Stimulated activated CD4-positive, alpha-beta T cell treated with anti-CD3 and anti-CD28 coated beads, Interleukin-1b, Interleukin-23, amount 100 ng/mL, for 48 hours (primary cell): ENCODE measurements at places on chromosomes 6 and 20.

- no peak for DNase-seq
Observed at GRCh38 chr6:164022632-164023031, 608.1 kb downstream of the QKI start.

DNA sequence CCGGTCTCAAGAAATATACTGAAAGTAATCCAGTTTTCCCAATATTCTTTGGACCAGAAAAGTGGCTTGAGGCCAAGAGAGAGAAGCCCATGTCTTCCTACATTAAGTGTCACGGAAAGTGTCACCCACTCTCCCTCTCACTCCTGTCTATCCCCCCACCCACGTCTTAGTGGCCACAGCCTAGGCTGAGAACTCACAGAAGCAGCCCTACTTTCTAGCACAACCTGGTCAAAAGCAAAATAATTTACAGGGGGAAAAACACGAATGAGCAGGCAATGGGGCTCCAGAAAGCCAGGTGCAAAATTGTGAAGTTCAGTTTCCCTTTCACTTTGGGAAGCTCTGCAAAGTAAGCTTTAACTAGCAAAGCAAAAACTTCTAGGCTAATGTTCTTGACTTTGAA, 118.0 kb downstream of the OPRM1 start:
- DNase-seq, result no peak

DNA sequence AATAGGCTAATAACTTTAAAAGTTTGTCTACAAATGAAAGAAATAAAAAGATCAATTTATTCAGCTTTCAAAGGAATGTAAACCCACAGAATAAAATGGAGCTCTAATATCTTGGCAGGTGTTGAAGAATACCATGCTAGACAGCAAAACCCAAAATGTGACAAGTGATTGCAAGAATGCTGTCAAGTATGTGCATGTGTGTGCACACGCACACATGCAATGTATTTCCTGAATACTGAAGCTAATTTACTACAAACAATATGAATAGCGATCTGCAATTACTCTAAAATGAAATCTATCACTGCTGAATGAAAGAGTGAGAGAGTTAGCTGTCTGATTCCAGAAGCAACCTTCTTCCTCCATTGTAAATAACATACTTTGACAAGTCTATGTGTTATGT, 179.2 kb upstream of the HSF2 start:
- no peak for DNase-seq

- DNase-seq, result no peak
Observed at GRCh38 chr6:7535498-7535897, 6.0 kb upstream of the DSP start.

DNA sequence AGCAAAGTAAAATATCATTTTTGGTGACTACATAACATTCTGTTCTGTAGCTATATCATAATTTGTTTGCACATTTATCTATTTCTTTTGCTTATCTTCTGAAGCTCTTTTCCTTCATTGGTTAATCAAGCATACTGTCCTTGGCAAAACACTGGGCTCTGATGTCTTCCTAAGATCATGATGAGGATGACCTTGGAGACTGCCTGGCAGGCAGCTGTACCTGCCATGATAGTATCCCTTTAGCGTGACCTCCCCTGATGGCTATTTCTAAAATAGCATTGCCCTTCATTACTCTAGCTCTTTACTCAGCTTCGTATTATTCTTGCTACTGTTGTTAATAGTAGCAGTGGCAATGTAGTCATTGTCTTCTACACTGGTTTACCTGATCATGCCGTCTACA, 46.0 kb upstream of the ELOVL5 start:
- no peak for DNase-seq

DNA sequence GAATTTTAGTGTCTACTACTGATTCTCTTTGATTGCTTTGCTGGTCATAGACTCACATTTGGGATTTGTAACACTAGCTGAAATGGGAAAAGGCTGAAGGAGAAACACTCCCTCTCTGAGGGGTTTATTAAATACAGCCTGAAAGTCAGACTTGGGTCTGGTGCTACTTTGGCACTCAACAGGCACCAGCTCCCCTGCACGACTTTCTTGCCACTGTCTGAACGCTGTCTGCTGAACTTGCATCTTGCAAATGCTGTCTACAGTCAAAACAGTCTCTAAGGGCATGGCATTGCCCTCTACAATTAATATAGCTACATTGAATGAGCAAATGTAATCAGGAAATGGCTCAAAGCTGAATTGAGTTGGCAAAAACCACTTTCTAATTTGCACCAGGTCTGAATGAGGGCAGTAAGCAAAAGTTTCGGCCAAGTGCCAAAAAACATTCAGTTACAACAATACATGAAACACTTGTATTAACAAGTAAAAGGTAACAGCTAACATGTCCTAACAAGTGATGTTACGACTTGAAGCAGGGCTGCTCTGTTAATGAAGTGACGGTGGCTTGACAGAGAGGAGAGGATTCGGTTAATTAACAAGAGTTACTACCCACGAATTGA, 119.5 kb downstream of the FOXC1 start:
- DNase-seq, result no peak

- DNase-seq, result no peak
Observed at GRCh38 chr6:19845266-19846041, 8.3 kb downstream of the ID4 start.

- no peak for DNase-seq
Observed at GRCh38 chr6:131937703-131938631, 13.2 kb downstream of the CCN2 start.

DNA sequence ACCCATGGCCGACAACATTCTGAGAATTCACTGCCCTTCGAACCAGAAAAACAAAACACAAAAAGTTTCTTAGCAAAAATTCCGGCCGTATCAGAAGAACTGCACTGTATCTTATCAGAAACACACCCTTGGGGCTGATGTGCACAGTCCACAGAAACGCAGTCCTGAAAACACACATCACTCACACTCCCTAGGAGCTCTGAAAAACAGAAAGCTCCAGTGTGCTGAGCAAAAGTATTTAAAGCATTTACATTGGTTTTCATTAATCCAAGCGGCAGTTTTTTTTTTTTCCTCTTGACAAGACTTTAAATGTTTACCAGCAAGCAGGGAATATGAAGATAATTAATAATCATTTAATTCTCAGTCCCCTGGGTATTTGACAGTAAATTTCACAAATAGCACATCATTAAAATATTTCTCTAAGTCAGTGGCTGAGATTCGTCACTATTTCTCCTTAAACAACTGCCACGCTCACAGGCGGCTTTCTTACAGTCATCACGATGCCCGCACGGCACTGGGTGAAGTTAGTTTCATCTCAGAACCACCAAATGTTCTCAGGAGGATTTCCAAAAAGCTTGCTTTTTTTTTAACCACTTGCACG, 13.3 kb downstream of the NFATC2 start:
- peak; percentile 82 for DNase-seq

DNA sequence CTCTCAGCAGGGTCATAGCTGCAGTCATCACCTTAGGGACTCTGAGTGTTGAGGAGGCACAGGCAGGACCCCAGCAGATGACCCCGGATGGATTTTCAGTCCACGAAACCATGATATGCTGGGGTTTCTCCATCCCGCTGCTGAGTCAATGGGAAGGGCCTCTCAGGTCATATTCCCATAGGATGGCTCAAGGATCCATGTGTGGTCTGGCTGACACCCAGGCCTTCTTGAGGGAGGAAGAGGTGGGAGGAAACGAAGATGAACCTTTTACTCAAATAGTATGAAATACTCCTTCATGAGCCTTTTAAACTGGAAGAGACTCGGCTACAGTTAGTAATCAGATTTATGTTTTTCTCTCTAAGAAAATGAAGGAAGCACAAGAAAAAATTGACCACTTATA, 10.3 kb upstream of the RALY start:
- no peak for DNase-seq

DNA sequence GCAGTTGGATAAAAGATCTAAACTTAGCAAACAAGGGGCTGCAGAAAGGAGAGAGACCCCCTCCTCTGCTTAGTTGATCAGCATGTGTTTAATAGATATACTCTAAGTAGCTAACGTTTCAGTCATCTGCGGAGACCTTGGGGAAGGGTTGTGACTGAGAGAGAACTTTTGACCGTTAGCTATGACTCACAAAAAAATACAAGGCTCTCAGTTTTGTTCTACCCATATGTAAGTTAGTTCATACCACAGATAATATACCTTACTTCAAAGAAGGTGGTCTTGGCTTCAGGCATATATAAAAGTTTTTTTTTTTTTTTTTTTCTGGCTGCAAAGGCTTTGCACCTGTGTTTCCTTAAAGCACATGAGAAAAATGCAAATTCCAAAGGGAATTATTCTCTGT, 258.9 kb downstream of the GJA1 start:
- DNase-seq, result no peak

DNA sequence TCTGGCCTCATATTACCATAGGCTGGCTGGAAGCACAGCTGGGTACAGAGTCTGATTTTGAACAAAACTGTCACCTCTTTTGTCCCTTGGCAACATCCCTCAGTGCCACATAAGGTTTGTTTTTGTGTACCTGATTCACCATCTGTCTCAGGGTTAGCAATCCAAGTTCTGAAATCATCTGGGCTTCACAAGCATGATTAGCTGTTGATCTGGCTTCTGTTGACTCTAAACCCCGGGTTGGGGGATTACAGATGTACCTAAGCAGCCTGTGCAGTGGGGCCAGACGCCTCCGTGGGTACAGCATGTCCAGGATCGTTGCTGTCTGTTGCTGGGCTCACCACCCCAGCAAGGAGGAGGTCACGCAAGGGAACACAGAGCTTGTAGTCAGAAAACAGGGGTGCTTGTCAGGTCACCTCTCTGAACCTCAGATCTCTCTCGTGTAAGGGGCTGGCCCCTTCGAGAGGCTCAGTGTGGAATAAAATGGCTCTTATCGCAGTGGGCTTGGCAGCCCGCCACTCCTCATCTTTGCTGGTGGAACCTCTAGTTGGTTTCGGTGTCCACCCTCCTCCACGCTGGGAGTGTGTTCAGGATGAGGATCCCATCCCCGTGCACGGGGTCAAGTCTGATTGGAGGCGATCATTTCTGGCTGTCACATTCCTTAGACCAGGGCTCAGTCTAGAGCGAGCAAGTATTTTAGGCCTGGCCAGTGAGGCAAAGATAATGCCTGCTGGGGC, 39.2 kb upstream of the ZNF831 start:
- DNase-seq, result no peak

DNA sequence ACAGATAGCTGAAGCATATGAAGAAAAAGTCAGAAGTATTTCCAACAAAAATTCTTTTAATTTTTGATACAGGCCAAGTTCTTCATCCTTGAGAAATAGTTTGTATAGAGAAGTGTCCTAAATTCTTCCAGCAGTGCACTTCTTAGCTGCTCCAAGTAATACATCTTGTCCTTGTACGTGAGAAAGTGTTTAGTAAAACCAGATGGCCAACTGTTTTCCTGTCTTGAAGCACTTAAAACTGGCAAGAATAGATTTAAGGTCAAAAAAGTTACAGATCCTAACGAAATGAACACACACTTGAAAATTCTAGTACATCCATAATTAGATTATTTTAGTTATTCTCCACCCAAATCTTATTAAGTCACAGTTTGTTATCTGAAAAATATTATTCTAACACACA, 52.2 kb upstream of the HSF2 start:
- no peak for DNase-seq

DNA sequence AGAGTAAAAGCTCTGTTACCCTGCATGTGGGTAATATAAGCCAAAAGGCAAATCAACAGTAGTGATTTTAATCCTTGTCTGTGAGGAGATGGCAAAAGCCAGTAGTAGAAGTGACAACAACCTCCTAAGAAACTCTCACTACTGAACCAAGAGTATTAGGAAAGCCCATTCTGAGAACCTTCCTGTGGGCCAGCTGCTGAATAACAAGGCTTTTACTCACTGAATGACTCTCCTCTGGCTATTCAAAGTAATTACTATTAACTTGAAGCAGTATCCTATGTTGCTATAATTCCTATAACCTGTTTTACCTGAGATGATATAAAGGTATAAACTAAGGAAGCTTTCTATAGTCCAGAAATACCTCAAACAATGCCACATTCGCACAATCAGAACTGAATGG, 55.1 kb downstream of the CHD6 start:
- DNase-seq, result no peak

- DNase-seq, result no peak
Observed at GRCh38 chr20:44579313-44580081, 2.9 kb upstream of the PKIG start.
